NCI-H1930 (cell line): ENCODE measurements at places on chromosomes 5 and 9.

- DNase-seq: no peak
Observed at GRCh38 chr5:137372016-137372772, 126.9 kb downstream of the SPOCK1 start.

- DNase-seq: no peak
Observed at GRCh38 chr9:117103438-117104110, 311.3 kb downstream of the ASTN2 start.

DNA sequence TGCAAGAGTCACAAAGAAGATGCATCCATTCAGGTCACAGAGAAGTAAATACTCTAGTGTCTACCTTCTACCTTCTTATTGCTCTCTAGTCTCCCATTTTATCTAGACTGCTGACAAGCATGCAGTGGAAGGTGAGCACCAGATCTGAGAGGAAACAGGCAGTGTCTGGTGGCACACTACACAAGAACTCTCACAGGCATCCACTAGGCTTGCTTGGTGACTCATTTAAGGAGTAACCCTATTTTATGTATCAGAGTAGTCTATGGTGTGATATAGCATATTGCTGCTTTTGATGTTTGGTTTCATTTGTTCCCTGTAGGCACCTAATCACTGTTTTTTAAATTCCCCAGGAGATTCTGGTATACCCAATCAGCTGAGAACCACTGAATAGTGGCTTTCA, 1.6 kb upstream of the THBS4 start:
- DNase-seq: no peak

- DNase-seq: no peak
Observed at GRCh38 chr9:127404631-127405030, 7.7 kb downstream of the SLC2A8 start.

- DNase-seq: no peak
Observed at GRCh38 chr5:148687427-148687826, 33.1 kb upstream of the HTR4 start.

DNA sequence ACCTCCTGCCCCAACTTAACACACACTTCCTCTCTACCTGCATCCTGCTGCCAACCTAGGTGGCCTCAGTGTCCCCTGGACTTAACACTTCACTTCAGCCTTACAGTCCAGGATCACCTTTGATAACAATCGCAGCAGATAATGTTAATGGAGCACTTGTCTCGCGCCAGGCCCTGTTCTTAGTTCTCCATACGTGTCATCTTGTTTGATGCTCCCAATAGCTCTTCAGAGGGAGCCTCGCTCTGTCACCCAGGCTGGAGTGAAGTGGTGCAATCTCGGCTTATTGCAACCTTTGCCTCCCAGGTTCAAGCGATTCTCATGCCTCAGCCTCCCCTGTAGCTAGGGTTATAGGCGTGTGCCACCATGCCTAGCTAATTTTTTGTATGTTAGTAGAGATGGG, 62.7 kb upstream of the SHB start:
- no peak for DNase-seq

- DNase-seq: no peak
Observed at GRCh38 chr5:112978836-112979235, 2.2 kb downstream of the DCP2 start.

DNA sequence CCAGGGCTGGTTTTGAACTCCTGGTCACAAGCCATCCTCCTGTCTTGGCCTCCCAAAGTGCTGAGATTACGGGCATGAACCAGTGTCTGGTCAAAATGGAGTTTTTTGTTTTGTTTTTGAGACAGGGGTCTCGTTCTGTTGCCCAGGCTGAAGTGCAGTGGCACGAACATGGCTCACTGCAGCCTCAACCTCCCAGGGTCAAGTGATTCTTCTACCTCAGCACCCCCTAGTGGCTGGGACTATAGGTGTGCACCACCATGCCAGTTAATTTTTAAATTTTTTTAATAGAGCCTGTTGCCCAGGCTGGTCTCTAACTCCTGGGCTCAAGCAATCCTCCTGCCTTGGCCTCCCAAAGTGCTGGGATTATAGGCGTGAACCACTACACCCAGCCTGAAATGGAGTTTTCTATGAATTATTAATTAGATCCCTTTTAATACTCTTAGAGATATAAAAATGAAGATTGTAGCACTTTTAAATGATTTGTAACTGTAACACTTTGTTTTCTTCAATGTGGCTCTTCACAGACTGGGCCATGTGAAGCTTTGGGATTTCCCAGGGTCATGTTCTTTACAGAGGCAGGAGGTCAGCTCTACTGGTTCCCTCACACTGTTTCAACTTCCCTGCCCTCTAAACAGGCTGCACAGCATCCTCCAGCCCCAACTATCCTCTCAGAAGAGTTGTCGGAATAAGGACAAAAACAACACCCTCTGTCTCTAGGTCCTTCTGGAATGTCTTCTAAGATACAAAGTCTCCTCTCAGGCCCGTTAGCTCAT, 32.7 kb upstream of the SPARC start:
- no peak for DNase-seq

GRCh38 chr5:17405976-17406375, 92.1 kb upstream of the TAF11L2 start:
- DNase-seq: no peak

DNA sequence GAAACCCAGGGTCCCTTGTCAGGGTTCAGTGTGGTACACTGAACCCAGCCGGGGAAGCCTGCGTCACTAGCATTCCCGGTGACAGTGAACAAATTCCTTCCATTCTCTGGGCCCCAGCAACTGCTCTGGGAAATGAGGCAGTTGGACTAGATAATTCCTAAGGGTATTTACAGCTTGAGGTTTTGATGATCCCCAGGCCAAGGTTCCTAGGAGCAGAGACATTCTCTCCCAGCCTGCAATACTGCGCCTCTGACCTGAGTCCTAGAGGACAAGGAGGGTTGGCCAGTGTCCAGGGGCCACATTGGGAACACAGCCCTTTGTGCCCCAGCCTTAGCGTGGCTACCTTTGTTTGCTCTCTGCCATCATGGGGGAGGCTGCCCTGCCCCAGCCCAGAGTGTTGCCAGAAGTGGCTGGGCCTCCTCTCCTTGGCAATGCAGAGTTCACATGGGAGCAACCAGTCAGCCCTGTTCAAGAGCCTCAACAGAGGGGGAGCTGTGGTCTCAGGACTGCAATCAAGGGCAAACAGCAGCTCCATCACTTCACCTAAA, 178.2 kb downstream of the SEC61B start:
- DNase-seq: no peak
